ENCODE measurements at places on chromosomes 7 and 10.

GRCh38 chr7:35831208-35831607, 30.4 kb downstream of the SEPTIN7 start:
- DNase-seq = no peak

DNA sequence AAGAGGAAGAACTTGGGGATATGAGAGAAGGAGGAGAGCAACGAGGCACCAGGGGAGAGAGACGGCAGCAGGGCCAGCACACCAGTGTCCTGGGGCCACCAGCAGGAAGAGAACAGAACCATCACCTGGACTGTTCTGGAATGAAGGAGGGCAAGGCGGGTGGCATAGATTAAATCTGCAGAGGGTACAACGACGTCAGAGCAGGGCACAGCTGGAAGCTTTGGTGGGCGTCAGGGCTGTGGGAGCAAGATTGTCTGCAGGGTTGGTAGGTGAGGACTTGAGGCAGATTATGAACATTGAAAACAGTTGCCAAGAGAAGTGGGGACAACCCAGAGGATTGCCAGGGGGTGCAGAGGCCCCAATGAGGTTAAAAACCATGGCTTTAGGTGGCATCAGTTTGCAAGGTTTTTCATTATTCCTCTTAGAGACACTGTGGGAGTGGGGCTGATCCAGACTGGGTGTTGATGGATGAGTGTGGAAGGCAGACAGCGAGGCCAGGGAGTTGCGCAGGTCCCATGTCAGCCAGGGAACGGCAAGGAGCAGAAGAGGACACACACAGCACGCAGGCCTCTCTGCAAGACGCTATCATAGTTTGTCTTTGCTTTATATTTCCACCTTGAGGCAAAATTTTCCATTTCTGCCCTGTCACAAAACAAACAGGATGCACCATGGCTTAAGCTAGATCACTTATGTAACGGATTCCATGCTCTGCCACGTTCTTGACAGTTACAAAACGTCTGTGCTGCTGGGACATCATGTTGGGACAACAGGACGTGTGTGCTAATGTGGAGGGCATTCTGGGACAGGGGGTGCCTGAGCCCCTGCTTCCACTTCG, 52.5 kb upstream of the LEP start:
- DNase-seq = no peak

DNA sequence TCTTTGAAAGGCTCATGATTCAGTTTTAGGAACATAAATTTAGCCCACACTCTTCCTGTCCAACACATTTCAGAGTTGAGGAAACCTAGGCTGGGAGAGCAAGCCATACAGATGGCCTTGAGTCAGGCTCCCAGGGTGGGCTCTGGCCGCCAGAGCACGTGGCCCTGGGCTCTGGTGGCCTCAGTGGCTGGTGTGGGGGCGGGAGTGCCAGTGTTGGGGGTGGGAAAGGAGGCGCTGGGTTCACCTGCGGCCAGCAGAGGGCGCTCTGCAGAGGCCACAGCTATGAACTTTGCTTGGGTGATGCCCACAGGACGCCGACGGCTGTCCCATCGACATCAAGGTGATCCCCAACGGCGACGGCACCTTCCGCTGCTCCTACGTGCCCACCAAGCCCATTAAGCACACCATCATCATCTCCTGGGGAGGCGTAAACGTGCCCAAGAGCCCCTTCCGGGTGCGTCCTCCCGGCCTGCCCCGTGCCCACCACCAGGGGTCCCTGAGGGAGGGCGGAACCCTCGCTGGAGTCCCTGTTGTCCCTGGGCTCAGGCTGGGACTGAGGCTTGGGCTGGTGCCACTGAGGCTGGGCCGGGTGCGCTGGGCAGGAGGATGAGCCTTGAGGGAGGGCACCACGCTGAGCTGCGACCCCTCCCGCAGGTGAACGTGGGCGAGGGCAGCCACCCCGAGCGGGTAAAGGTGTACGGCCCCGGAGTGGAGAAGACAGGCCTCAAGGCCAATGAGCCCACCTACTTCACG, 11.9 kb downstream of the FLNC start:
- DNase-seq = peak; percentile 20

DNA sequence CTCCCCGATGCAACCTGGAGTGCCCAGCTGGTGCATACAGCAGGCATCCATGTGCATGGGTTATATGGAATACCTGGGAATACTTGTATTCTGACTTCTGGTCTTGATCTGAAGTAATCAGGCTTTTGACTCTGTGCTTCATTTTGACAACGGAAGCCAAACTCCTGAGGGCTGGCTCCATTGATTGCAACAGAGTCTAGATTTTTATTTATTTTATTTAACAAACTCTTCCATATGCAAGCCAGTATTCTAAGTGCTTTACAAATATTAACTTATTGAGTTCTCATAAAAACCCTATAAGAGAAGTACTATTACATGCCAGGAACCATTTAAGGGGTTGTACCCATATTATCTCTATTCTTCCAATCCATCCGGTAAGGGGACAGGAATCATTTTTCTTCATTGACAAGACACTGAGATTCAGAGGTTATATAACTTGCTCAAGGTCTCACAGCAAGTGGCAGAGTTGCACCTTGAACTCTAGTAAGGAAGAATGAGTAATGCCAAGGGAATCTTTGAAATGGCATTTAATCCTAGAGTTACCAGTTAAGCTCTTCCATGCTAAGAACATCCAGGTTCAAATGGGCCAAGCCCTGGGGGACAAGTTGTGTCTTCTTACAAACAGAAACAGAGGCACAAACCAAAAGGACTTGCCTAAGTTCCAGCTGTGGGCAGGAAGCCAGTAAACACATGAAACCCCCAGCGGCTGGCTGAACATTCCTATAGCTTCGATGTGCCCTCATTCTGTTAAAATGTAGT, 241.0 kb downstream of the WDR11 start:
- DNase-seq = no peak

DNA sequence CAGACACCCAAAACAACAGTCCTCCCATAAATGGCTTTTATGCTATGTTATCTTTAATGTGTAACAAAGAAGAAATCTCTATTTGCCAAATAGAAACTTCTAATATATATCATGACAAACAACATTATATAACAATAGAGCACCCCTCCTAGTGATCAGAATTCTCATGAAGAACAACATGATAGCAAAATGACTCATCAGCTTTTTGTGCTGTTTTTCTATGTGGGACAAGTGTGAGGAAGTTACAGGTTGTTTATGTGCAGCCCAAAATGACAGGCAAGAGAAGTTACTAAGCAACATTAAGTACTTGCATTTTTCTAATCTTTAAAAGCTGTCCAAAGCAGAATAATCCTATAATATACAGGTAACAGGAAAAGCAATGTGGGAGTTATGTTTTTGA, 7.7 kb downstream of the DGKB start:
- DNase-seq = no peak

DNA sequence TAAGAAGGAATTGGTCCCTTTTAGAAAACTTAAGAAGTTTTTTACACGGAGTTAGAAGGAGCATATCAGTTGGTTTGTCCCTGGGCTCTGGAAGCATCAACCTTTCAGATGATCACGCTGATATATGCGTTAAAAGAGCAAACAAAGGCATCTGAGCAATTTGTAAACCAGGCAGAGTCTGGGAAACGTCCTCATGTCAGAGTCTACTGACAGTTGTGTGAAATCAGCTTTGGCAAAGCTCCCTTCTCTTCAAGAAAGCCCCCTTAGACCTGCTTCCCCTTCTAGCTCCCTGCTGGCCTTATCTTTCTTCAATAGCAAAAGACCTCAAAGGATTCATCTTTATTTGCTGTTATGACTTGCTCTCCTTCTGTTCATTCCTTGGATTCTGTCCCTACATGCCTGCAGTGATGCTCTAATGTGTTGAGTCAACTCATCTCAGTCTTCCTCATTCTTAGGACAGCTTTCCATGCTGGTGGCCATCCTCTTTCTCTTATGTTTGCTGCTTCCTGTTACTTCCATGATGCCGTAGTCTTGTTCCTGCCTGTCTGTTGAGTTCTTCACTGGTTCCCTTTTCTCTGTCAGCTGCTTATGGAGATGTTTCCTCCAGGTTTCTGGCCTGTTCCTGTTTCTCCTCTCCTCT, 106.5 kb upstream of the BMPER start:
- no peak for DNase-seq

- DNase-seq = no peak
Observed at GRCh38 chr10:85665681-85666080, 700.9 kb downstream of the GRID1 start.

GRCh38 chr10:70007116-70007820, 45.4 kb upstream of the MACROH2A2 start:
- DNase-seq = no peak

- DNase-seq = no peak
Observed at GRCh38 chr10:94042001-94042833, 48.5 kb downstream of the PLCE1 start.

DNA sequence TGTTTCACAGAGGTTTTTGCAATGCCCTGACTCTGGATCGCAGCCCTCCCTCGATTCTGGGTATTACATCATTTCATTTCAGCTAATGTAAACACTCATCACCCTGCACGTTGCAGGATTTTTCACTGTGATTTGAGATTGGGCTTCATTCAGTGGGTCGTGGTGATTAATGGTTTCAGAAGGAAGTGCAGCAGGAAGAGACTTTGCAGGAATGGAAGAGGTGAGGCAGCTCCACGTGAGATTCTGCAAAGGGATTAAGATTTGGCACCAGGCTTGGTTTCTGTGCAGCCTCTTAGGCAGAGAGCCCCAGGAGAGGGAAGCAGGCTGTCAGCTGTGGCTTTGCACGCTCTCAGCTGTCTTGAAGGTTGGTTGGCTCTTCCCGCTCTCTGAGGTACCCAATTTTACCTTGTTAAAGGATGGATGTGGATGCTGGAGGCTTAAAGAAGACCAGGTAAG, 95.2 kb downstream of the PLCE1 start:
- no peak for DNase-seq

DNA sequence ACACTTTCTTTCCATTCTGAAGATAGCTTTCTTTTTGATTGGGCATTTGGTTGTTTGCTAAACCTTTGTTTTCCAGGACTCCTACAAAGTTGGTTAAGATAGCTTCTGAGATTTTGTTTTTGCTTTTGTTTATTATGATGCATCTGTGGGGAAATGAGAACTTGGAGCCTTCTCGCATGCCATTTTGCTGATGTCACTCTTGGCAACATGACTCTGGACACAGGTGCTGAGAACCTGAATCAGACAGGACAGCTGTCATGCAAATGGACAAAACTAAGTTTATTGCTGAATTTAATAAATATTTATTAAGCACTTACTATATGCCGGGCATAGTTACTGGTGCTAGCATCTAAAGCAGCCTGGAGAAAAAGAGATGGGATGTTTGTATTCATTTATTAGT, 274.1 kb downstream of the ZEB1 start:
- DNase-seq = no peak

GRCh38 chr10:8133146-8133545, 78.7 kb downstream of the GATA3 start:
- DNase-seq = peak; percentile 9

- no peak for DNase-seq
Observed at GRCh38 chr10:47070541-47070940, 159.3 kb downstream of the PTPN20 start.

- DNase-seq = no peak
Observed at GRCh38 chr10:113362645-113363091, 190.2 kb upstream of the HABP2 start.

- no peak for DNase-seq
Observed at GRCh38 chr7:131224996-131225395, 102.7 kb upstream of the MKLN1 start.

- no peak for DNase-seq
Observed at GRCh38 chr10:101624526-101625102, 36.5 kb downstream of the DPCD start.

DNA sequence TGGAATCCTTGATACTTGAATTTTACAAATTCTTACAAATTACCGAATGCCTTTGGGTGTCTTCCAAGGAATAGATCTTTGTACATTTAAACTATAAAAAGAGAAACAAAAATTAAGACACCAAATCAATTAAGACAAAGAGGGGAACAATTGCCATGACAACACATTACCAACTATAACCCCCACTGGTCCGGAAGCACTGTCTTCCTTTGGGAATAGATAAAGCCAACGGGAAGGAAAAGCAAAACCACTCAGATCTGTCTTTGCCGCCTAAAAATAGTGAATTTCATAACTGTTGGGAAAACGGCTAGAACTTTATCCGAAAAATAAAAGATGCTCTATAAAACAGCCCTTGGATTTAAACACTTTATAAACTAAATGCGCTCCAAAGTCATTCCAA, 37.4 kb downstream of the GRB10 start:
- no peak for DNase-seq

- DNase-seq = no peak
Observed at GRCh38 chr7:71995111-71995510, 417.0 kb downstream of the CALN1 start.

DNA sequence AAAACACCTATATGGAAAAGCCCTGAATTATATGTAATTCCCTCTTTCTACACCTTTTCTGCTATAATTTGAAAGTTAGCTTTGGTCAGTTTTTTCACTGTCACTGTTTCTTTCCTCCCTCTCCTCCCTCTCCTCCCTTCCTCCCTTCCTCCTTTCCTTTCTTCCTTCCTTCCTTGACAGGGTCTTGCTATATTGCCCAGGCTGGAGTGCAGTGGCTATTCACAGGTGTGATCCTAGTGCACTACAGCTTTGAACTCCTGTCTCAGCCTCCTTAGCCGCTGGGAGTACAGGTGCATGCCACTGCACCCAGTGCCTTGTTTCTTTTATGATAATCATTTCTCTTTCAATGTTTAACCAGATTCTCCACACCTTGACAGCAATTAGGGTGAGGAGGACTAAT, 22.1 kb upstream of the UMAD1 start:
- DNase-seq = no peak

GRCh38 chr10:107894516-107894915, 730.0 kb upstream of the SORCS1 start:
- no peak for DNase-seq

- DNase-seq = no peak
Observed at GRCh38 chr7:29604702-29605101, 41.1 kb downstream of the PRR15 start.

DNA sequence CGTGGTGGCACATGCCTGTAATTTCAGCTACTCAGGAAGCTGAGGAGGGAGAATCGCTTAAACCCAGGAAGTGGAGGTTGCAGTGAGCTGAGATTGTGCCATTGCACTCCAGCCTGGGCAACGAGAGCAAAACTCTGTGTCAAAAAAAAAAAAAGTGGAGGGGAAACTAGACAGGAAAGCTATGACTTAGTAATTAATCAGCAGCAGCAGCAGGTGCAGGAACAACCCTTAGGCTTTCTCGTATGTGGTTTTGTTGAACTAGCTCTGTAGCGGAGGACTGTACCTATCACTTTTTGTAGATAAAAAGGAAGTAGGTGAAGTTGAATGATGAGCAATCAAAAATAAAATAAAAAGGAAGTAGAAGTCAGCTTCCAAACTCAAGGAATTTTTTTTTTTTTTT, 76.9 kb upstream of the KMT2C start:
- no peak for DNase-seq

DNA sequence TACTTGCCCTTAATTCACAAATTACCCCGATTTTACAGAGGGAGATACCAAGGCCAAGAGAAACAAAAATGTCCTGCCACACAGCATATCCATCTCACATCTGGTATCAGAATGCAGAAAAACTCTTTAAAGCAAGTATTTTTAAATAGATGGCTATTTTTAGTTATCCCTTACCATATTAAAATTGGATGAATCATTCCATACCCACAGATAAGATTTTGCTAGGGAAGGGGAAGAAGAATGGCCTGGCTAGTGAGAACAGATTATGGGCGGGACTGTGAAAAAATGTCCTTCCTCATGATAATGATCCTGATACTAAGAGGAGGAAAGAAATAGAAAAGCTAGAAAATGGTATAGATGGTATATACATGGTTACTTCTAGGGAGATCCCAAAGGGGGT, 80.6 kb upstream of the GATAD1 start:
- DNase-seq = no peak
